Gastrocnemius medialis (tissue), 4 donors: ENCODE measurements at places on chromosomes 2 and 18.

GRCh38 chr2:46352621-46353020 is 55.4 kb downstream of the EPAS1 start:
- peak overlapping the region; percentile 70 for H3K27ac ChIP-seq
- no peak for DNase-seq
- H3K27me3 ChIP-seq = no peaks in the 10 kb centered on the region
- H3K4me1 ChIP-seq = peaks cover 31% of the 10 kb centered on the region
- no peak overlapping the region for H3K4me3 ChIP-seq
- H3K36me3 ChIP-seq = no peaks in the 10 kb centered on the region

DNA sequence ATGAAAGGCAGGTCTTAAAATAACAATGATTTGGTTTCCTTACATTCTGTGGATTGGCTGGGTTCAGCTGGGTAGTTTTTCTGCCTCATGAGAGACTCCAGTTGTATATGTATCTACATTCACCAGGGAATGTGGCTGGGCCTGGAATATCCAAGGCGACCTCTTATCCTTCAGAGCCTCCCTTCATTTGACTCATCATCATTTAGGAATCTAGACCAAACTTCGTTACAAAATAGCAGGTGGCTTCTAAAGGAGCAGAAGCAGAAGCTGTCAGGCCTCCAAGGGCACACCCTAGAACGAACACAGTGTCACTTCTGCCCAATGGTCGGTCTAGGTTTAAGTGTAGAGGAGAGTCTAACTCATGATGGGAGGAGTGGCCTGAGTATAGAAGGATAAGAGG is 204.2 kb downstream of the EN1 start:
- H3K27ac ChIP-seq = no peak overlapping the region
- no peaks in the 10 kb centered on the region for H3K27me3 ChIP-seq
- H3K36me3 ChIP-seq = no peaks in the 10 kb centered on the region
- DNase-seq = no peak

GRCh38 chr2:20220806-20221554 is 4.0 kb downstream of the SDC1 start:
- H3K27me3 ChIP-seq = peaks cover 8% of the 10 kb centered on the region
- DNase-seq = no peak
- H3K4me1 ChIP-seq = peaks cover 8% of the 10 kb centered on the region
- H3K4me3 ChIP-seq = no peak overlapping the region

DNA sequence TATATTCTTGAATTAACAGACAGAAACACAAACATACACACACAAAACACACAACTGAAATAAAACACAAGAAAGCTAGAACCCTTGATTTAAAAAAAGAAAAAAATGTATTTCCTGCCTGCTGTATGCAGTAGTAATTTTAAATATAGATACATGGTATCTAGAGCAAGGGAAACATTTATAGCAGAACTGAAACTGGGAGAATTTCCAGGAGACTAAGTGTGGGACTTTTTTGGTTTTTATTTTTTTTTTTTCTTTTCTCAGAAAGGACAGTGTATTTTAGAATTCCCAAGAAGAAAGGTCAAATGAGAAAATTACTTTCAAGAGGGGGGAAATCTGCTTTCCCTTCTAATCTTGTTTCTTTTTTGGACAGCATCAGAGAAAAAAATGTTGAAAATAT is 558.9 kb upstream of the PKDCC start:
- H3K4me1 ChIP-seq = no peaks in the 10 kb centered on the region
- H3K27ac ChIP-seq = no peak overlapping the region
- H3K4me3 ChIP-seq = no peak overlapping the region
- no peaks in the 10 kb centered on the region for H3K36me3 ChIP-seq
- H3K27me3 ChIP-seq = no peaks in the 10 kb centered on the region

GRCh38 chr2:32712870-32713269 is 85.0 kb downstream of the TTC27 start:
- no peaks in the 10 kb centered on the region for H3K27me3 ChIP-seq
- peaks cover 31% of the 10 kb centered on the region for H3K4me1 ChIP-seq
- no peak overlapping the region for H3K27ac ChIP-seq
- no peak for DNase-seq

- peak overlapping the region; percentile 27 for H3K27ac ChIP-seq
- no peak for DNase-seq
- H3K36me3 ChIP-seq = peaks cover 3% of the 10 kb centered on the region
- H3K4me1 ChIP-seq = peaks cover 29% of the 10 kb centered on the region
Measured at GRCh38 chr2:73842739-73843019, 13.9 kb downstream of the STAMBP start.

GRCh38 chr2:202749477-202749876 is 114.7 kb downstream of the FAM117B start:
- H3K27me3 ChIP-seq = no peaks in the 10 kb centered on the region
- H3K4me1 ChIP-seq = no peaks in the 10 kb centered on the region
- no peak overlapping the region for H3K4me3 ChIP-seq
- no peak for DNase-seq
- H3K27ac ChIP-seq = no peak overlapping the region

- no peaks in the 10 kb centered on the region for H3K36me3 ChIP-seq
- no peaks in the 10 kb centered on the region for H3K4me1 ChIP-seq
Measured at GRCh38 chr2:142724186-142724585, 153.3 kb upstream of the KYNU start.

- no peak overlapping the region for H3K4me3 ChIP-seq
- no peak overlapping the region for H3K27ac ChIP-seq
- no peaks in the 10 kb centered on the region for H3K36me3 ChIP-seq
- DNase-seq = no peak
Measured at GRCh38 chr18:27382567-27383216, 197.6 kb upstream of the CHST9 start.

DNA sequence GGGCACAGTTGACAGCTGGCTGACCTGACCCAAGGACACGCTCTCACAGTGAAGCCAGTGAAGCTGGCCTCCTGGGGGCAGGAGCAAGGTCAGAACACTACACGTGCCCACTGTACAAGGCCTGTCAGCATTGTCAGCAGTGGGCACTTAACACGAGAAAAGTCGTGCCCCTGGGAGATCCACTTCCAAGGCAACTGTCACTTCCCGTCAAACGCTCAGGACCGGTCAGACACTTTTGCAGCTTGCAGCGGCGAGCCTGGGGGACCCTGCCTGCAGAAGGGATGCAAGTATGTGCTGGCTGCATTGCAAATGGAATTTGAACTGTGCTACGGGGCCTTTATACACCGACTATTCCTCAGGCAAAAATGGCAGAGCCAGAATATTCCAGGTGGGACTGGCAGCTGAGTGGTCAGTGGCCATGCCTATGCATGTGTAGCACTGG is 176.2 kb downstream of the BCL2 start:
- H3K4me3 ChIP-seq = no peak overlapping the region
- no peaks in the 10 kb centered on the region for H3K36me3 ChIP-seq
- no peaks in the 10 kb centered on the region for H3K27me3 ChIP-seq
- DNase-seq = no peak
- peaks cover 57% of the 10 kb centered on the region for H3K4me1 ChIP-seq

- DNase-seq = no peak
- H3K27ac ChIP-seq = no peak overlapping the region
- no peaks in the 10 kb centered on the region for H3K4me1 ChIP-seq
- H3K27me3 ChIP-seq = no peaks in the 10 kb centered on the region
Measured at GRCh38 chr2:132503701-132504100, 87.1 kb downstream of the GPR39 start.

GRCh38 chr2:41890341-41890740 is 157.5 kb upstream of the PKDCC start:
- H3K27me3 ChIP-seq = no peaks in the 10 kb centered on the region
- no peak overlapping the region for H3K27ac ChIP-seq

DNA sequence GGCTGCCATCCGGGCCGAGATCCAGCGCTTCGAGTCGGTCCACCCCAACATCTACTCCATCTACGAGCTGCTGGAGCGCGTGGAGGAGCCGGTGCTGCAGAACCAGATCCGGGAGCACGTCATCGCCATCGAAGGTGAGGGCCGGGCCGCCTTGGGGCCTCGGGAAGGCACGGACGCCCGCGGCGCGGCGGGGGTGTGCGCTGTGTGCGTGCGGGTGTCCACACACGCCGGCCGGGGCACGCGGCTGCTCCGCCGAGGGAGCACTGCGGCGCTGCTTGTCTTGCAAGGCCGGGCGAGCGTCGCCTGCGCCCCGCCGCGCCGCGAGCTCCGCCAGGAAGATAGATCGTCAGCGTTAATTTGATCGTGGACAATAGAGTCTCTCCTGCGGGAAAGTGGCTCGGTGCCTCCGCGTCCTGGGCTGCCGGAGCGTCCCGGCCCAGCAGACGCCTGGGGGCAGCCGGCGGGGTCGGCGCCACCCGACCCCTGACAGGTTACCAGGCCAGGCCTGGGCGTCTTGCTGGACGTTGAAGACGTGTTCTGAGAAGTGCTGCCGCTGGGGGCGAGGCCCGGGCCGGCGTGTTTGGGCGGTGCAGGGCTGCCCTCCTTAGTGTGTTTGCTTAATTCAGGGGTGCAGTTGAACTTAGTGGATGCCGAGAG is 1.0 kb downstream of the AGAP1 start:
- peaks cover 11% of the 10 kb centered on the region for H3K4me1 ChIP-seq
- no peaks in the 10 kb centered on the region for H3K27me3 ChIP-seq
- H3K4me3 ChIP-seq = peak overlapping the region; percentile 72
- H3K27ac ChIP-seq = peak overlapping the region; percentile 60
- no peaks in the 10 kb centered on the region for H3K36me3 ChIP-seq
- no peak for DNase-seq

DNA sequence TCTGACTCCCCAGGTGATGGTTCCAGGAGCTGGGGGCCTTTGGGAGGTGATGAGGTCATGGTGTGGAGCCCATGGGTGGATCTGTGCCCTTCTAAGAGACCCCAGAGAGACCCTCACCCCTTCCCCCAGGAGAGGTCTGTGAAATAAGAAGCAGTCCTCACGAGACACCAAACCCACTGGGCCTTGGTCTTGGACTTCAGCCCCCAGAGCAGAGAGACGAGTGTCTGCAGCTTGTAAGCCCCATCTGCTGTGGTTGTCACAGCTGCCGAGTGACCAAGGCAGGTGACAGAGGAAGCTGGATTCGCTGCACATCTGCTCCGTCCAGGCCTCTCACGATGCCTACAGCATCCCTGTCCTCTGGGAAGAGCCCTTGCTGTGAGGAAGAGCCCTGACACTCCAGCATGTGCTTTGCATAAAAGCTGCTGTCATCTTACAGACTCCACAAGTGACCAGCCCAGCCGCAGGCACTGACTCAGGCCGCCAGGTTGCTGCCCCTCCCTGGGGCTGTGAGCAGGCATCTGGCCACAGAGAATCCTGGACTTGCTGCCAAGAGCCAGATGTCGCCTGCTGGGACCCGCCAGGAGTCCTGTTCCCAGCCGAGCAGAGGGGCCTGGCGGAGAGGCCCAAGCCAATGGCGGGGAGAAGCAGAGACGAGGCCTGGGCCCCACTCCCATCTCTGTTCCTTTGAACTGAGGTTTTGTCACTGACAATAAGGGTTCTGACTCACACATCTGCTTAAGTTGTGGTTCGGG is 150.8 kb downstream of the PXDN start:
- DNase-seq = no peak
- H3K27me3 ChIP-seq = peaks cover 6% of the 10 kb centered on the region

DNA sequence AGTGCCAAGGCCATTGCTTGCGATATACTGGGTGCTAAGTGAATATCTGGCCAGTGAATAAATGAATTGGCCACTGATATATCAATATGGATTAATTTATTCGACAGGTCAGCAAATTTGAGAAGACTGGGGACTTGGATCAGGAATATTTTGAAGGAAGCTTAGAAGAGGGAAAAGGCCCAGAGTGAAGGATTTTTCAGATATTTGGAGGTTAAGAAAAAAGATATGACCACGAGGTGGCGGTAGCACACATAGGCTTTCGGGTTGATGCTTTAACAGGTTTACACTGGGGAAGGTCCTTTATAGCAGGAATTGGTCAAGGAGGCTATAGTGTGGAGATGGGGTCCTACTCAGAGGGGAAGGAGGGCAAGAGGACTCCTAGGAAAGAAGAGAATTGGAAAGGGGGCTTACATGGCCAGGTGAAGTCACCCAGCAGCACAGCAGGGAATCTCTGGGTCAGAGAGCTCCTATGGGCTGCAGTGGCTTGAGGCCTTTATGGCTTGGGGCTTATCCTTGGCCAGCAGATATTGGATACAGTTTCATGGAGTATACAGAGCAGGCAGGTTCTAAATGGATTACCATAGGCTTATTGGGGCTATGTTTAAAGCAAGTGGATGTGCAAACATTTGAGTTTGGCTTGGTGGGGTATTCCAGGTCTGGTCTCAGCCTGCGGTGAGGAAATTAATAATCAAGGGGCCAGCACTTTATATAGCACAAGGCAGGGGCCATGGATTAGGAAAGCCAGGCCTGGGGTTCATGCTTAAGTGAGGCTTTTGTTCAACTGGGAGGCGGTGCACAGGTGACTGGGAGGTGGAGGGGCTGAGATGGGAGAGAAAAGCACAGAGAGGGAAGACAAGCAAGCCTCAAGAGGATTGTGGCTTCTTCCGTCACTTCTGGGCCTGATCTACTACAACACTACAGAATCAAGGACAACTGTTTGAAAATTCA is 9.7 kb downstream of the IL1RN start:
- H3K27me3 ChIP-seq = no peaks in the 10 kb centered on the region
- H3K36me3 ChIP-seq = no peaks in the 10 kb centered on the region
- no peak for DNase-seq
- H3K4me1 ChIP-seq = no peaks in the 10 kb centered on the region
- H3K4me3 ChIP-seq = no peak overlapping the region

- no peaks in the 10 kb centered on the region for H3K27me3 ChIP-seq
- peaks cover 21% of the 10 kb centered on the region for H3K4me1 ChIP-seq
- no peak overlapping the region for H3K27ac ChIP-seq
- no peak for DNase-seq
- no peak overlapping the region for H3K4me3 ChIP-seq
Measured at GRCh38 chr2:222802514-222803196, 58.2 kb upstream of the ACSL3 start.

DNA sequence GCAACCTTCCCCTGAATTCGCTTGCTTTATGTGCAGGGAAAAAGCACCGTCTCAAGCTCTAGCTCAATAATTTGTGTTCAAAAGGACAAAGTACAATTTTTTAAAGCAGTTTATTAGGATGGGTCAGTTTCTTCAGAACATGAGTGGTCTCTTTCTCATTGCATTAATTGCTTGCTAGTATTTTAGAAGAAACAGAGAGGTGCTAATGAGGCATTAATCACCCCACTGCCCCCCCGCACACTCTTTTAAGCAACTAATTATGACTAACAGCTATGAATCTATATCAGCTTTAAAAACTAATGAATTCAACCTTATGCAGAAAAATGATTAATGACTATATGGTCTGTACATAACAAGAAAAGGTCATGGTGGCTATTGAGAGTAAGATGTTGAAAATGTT is 262.1 kb upstream of the ST6GAL2 start:
- H3K36me3 ChIP-seq = no peaks in the 10 kb centered on the region
- DNase-seq = no peak
- no peak overlapping the region for H3K4me3 ChIP-seq
- no peak overlapping the region for H3K27ac ChIP-seq
- H3K4me1 ChIP-seq = no peaks in the 10 kb centered on the region
- H3K27me3 ChIP-seq = no peaks in the 10 kb centered on the region

- H3K4me3 ChIP-seq = no peak overlapping the region
- H3K27me3 ChIP-seq = no peaks in the 10 kb centered on the region
- H3K36me3 ChIP-seq = no peaks in the 10 kb centered on the region
Measured at GRCh38 chr18:77129150-77129551, 3.4 kb downstream of the MBP start.

DNA sequence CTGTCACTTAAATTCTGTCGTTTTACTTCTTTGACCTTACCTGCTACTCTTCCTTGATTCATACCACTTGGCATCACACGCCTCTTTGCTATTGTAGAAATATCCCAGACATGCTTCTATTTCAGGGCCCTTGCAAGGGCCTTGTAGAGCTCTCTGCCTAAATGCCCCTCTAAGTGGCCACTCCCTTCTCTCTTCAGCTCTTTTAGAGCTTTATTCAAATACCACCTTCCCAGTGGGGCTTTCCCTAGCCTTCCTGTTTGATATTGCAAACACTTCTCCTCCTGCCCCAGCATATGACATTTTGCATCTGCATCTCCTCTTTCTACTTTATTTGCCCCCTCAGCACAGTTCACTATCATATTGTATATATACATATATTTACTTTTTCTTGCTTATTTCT is 54.0 kb downstream of the PELI1 start:
- H3K36me3 ChIP-seq = peaks cover 7% of the 10 kb centered on the region
- H3K27ac ChIP-seq = no peak overlapping the region
- no peak overlapping the region for H3K4me3 ChIP-seq
- no peaks in the 10 kb centered on the region for H3K27me3 ChIP-seq
